ENCODE measurements at places on chromosomes 1 and 21.

DNA sequence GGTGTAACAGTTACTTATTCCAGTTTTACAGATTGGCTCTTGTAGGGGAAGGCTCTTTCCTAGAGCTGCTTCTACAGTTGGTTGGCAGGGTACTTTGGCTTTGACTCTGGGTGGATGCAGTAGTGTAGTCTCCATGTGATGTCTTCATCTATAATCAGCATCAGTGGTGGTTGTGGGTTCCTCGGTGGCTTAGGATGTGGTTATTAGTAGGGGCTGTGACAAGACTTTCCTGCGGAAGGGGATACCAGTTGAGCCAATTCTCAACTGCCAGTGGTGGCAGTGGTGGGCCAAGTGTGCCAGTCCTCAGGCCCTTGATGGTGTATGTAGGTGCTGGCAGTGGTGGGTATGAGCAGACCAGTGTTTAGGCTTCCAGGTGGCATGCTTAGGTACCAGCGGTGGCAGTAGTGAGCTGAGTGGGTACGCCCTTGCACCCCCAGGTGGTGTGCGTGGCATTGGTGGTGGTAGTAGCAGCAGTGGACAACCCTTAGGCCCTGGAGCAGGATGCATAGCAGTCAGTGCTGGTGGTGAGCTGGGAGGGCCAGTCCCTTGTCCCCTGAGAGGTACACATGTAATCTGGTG lies 27.2 kb upstream of the KLF18 start:
- no peak for DNase-seq

DNA sequence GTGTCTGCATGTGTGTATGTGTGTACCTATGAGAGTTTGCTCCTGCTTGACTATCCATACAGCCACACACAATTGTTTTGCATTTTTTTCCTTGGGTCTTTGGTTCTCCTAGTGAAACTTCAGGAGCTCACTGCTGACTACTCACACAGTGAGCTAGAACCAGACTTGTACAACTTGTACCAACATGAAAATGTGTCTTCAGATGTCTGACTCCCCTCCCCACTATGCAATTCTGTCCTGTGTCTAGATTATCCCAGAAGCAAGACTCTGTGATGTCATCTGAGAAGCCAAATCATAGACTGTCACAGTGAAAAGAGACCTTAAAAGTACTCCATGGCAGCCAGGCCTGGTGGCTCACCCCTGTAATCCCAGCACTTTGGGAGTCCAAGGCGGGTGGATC lies 49.7 kb downstream of the ELAVL4 start:
- DNase-seq = no peak

GRCh38 chr1:183244466-183244865 lies 58.4 kb downstream of the LAMC2 start:
- DNase-seq = no peak

- DNase-seq = no peak
Measured at GRCh38 chr1:88685259-88685620, 1.2 kb downstream of the PKN2 start.

DNA sequence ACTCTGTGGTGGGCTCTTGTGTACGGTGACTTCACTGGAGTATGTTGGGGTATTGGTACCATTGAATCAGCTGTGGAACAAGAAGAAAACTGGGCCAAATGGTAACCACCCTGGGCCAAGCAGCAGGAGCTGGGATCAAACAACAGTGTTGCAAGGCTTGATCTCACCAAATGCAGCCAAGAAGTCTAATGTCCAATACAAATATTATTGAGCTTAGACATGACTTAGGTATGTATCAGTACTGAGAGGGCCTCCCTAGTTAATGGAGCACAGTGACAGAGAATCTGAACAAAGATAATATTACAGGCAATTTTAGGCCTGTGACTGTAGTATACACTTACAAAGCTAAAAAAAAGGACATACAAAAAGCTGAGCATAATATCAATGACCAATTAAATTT lies 604.8 kb downstream of the PLA2G4A start:
- DNase-seq = no peak

DNA sequence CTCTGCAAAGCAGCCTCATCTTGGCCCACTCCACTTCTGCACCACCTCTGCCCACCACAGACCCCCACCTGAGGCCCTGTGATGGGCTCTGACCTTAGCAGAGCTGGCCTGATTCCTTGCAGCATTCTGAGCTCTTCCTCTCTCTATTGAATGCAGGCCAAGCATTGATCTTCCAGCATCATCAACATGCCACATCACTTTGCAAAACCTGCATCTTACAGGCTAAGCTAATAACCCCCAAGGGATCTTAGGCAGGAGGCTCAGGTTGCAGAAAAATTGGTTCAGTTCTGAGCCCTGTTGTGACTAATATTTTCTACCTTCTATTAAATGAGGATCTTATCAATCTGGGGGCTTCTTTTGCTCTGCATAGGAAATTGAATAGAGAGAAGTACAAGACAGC lies 78.7 kb downstream of the ATP1A1 start:
- no peak for DNase-seq

GRCh38 chr1:185208626-185209180 lies 51.7 kb downstream of the SWT1 start:
- DNase-seq = no peak

DNA sequence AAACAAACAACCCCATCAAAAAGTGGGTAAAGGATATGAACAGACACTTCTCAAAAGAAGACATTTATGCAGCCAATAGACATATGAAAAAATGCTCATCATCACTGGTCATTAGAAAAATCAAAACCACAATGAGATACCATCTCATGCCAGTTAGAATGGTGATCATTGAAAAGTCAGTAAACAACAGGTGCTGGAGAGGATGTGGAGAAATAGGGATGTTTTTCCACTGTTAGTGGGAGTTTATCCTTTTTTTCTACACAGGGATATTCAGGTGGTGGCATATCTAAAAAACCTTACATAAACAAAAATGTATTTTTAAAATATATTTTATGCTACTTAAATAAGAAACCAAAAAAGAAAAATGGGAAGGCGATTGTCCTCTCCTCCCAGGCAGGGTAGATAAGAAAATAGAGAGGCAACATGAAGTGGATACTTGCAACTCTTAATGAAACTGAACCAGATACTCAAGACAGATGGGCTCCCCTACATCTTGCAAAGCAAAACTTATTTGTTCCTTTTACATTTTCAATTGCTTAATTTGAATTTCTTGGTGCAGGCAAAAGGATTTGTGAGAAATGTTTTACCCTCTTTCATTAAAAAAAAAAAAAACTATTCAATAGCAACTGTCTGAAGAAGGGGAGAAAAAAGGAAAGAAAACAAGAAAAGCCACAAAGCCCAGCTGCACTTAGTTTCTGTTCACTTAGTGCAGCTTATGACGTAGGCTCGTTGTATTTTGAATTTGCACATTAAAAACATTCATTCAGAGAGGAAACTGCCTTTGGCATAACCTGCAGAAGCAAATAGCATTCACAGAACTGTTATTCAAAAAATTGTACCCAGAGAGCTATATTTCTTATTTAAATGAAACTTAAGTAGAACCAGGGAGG lies 36.9 kb upstream of the RGS1 start:
- no peak for DNase-seq

GRCh38 chr1:94317790-94318188 lies 80.4 kb upstream of the ARHGAP29 start:
- no peak for DNase-seq

DNA sequence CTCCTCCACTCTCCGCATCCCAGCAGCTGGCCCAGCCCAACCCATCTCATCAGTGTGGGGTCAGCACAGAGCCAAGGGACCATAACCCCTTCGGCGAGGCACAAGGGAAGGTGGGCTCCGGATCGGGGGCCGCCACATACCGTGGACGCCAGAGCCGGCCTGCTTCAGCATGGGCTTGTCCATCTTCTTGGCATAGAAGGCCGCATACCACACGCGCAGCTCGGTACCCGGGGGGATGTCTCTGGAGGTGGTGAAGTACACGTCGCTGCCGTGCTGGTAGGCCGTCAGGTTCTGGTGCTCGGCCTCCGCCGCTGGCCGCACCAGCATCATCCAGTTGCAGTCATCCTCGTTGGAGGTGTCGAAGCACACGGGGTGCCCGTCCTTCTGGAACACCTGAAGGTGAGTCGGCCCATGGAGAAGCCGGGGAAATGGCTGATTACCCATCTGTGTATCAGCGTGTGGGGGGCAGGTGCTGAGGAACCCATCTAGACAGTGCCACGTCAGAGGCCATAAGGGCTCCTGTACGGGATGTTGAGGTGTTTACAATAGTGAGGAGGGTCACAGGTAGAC lies 24.6 kb downstream of the PRDM15 start:
- no peak for DNase-seq

DNA sequence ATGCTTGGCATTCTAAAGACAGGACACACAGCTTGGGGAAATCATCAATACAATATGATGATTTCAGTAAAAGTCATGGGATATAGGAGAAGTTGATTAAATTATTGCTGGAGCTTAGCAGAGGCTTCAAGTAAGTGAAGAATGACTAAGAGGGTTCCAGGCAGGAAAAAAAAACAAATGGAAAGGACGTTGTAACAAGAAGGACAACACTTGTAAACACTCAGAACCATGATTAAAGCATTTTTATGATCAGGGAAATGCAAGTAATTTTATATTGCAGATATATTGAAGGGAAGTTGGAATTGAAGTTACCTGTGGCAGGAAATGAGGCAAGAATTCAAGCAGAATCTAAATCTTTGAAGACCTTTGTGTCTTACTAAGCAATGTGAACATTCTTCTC lies 602.7 kb upstream of the NEGR1 start:
- no peak for DNase-seq

DNA sequence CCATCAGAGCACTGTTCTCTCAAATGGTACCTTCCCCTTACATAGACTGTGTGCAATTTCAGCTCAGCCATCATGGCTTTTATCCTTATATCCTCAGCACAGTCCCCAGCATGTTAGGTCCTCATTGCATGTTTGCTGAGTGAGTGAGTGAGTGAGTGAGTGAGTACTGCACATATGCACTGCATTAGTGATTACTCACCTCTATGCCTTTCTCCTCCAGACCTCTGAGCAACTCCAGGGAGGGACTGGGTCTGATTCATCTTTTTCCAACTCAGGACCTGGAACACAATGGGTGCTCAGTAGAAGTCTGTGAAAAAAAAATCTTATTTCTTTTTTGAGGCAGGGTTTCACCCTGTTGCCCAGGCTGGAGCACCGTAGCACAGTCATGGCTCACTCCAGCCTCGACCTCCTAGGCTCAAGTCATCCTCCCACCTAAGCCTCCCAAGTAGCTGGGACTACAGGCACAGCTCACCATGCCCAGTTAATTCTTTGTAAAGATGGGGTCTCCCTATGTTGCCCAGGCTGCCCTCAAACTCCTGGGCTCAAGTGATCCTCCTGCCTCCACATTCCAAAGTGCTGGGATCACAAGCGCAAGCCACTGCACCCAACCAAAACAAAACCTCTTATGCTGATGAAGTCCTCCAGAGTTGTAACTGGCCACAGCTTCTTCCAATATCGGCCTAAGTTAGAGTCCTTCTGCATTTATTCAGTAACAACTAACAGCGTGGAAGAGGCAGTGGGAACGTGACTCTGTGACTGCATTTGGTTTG lies 23.7 kb downstream of the RNU5D-1 start:
- no peak for DNase-seq

DNA sequence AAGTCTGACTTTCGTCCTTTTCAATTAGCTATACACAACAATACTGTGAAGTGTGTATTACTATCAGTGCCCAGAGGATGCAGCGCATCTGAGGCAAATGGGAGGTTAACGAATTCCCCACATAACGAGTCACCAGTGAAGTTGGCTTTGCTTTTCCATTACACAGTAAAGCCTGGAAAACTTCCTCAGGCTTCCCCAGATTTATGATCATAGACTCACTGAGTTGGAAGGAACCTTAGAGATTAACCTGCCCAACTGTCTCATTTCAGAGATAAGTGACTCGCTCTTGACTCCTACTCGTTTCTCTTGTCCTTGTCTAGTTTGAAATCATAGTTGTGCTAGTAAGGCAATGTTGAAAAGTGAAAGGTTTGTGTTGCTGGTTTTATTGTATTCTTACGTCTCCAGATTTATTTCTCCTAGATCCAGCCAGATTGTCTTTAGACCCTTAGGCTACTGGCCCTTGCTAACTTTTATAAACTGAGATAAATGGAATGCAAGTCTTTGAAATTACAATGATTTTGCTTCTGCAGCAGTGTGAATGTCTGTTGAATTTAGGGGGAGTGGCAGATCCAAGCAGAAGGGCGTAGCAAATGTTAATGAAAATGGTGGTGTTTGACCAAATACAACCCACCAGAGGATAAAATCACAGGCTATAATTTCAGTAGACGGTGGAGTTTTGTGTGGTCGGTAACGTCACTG lies 17.3 kb downstream of the S1PR1 start:
- DNase-seq = no peak

- peak; percentile 25 for DNase-seq
Measured at GRCh38 chr1:40423264-40423642, 27.0 kb upstream of the ZFP69B start.

DNA sequence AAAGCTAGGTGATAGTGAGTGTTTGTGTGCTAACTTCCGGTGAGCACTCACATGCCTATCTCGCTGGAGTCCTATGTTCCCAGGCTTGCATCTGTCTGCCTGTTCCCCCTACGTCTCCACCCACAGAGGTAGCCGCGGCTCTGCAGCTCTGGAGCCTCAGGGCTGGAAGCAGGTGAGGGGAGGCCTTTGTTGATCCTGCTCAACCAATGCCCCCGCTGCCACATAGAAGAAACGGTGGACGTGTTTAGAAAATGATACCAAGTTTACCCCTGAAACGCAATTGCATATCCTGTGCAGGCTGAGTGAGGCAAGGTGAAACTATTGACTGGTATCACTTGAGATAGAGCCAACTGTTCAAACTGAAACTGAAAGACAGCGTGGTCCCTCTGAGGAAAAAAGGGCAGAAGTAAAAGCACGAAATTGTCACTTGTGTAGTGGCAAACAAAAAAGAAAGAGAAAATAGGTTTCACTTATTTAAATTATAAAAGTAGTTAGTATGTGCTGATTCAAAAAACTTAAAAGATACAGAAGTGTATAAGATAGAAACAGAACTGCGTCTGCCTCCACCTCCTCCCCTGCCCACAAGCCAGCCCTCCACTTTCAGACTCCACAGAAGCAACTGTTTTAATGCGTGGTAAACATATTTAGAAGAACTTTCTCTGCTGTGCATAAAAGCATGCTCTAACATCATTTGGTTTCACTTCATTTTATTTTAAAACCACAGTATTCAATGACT lies 38.6 kb upstream of the ETS2 start:
- DNase-seq = no peak

DNA sequence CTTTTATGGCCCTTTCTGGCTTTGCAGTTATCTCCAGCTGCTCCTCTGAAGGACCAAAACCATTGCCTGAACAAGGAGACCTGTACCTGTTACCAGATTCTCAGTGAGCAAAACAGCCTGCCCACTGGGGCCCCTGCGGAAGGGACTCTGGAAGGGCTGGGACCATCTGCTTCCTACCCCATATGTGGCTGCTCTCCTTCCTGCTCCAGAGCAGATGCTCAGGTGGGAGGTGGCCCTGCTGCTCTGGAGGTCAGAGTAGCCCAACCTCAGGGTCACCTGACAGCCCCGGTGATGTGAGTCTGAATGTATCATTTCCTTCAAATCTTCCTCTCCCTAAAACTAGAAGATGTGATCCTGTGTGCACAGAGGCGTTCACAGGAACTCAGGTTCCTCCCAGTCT lies 33.6 kb downstream of the PRDM16 start:
- DNase-seq = no peak

- DNase-seq = no peak
Measured at GRCh38 chr1:153773096-153773921, 1.9 kb upstream of the SLC27A3 start.

Data from SIG-M5 (cell line).